Inflammatory macrophage treated with lipopolysaccharide for 1 hour (primary cell): ENCODE measurements at places on chromosomes 12 and 14.

DNA sequence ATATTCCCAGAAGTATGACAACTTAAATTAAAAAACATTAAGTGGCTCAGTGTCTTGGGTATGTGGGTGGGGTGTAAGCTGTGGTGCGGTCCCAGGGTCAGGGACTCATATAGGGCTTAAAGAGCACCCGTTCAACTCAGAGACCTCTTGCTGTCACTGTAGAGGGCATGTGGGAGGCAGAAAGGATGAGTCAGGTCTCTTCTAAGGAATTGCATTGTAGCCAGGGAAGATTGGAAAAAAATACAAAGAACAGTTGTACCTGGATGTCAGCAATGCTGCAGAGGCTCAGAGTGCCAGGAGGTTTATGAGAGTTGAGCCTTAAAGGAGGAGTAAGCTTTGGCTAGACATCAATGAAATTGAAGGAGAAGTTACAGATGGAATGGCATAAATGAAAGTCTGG lies 104.1 kb downstream of the MYRFL start:
- DNase-seq = no peak

GRCh38 chr12:88816201-88816600 lies 235.9 kb upstream of the KITLG start:
- no peak for DNase-seq

DNA sequence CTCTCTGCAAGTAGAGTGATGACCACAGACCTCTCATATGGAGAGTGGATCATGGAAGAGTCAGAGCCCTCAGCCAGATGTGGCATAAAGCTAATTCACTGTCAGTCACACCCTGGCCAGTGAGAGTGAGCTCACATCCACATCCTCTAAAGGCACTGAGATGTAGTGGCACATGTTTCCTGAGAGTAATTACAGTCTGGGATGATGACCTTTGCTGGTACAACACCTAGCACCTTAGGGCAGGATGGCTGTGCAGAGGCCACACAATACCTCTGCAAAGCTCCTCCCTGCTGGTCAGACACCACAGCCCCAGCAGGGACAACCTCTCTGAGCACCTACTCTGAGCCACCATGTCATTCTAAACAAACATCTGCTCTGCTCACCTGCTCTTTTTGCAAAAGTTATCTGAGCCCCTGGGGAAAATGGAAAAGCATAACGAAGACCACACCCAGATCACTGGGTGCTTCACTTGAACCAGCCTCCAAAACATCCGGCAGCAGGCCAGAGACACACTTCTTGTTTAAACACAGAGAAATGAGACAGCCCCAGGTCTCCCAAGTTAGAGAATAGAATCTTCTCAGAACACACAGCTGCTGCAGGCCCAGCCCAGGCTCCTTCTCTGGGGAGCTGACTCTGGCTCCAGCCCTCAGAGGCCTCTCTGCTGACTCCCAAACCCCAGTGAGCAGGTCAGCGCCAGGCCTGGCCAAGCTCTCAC lies 30.3 kb downstream of the PITPNM2 start:
- DNase-seq = no peak

DNA sequence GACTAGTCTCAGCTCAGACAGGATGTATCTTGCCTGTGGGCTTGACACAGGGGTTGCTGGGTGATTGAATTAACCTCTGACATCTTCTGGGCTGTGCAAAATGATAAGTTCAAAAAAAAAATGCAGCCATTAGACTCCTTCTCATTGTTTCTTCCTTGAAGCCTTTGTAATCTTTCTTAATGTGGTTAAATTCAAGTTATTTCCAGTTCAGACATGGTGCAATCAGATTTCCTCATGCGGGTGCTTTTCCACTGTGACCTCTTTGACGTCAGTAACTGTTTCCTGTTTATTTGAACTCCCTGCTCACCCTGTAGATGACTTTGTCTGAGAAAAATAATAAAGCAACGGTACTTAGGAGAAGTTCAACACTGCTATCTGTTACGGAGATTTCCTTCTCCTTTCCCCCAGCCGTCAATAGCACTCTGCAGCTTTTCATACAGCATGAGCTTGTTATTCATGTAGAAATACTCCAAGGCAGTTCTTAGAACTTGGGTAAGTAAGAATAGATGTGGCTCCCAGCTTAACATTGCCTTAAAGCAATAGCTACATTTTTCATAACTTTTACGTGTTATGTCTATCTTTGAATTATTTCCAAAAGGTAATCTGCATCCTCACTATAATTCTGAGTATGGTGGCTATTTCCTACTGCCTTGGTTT lies 155.5 kb downstream of the PRKCH start:
- peak; percentile 98 for DNase-seq

- DNase-seq = no peak
Measured at GRCh38 chr12:109675411-109675810, 38.2 kb upstream of the FAM222A start.

DNA sequence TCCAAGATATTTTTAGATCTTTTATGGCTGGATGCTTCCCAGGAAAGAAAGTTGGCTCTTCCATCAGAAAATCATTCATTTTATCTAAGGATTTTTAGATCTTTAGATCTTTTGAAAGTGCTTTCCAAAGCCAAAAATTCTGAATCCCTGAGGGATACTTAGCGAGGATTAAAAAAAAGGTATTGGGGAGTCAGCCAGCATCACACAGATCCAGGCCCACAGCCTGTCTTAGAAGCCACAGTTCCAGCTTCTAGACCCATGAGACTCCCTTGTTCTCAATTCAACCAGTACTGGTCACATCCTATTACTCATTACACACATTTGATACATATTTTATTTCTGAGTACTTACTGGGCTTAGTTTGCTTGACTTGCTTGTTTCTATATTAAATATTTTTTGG lies 49.9 kb downstream of the TSPAN8 start:
- no peak for DNase-seq

DNA sequence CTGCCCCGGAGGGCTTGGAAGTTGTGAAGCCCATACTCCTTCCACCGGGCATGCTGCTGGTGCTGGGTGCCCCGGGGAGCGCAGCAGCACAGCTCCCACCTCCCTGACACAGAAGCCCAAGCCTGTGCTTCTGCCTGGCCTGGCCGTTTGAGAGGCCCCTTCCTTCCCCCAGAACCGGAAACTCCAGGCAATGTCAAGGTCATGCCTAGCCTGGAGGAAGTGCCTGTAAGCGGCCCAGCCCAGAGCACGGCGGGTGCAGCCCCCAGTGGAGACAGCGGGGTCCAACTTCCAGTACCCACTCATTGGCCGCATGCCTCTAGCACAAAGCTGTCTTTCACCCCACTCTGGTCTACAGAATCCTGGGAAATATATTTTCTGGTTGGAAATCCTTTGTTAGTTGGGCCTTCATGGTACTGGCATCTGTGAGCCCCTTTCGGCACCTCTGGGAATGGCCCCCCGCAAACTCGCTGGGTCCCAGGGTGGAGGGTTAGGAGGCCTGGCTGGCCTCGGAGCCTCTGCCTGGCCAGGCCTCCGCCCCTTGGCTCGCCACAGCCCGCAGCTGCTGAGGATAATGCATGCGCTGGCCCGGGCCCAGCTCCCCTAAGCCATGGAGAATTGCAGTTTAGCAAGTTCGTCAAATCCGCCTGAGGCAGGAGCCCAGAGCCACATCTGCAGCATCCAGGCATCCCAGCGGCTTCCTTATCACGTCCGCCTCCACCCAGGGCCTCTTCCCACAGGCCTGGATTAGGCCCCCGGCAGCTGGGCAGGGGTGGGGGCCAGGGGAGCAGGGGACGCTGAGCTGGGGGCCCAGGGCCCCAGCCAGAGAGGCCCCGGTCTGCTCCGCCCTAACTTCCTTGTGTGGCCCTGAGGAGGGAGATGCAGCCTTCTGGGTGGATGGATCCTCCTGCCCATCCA lies 48.9 kb upstream of the DLK1 start:
- peak; percentile 20 for DNase-seq

DNA sequence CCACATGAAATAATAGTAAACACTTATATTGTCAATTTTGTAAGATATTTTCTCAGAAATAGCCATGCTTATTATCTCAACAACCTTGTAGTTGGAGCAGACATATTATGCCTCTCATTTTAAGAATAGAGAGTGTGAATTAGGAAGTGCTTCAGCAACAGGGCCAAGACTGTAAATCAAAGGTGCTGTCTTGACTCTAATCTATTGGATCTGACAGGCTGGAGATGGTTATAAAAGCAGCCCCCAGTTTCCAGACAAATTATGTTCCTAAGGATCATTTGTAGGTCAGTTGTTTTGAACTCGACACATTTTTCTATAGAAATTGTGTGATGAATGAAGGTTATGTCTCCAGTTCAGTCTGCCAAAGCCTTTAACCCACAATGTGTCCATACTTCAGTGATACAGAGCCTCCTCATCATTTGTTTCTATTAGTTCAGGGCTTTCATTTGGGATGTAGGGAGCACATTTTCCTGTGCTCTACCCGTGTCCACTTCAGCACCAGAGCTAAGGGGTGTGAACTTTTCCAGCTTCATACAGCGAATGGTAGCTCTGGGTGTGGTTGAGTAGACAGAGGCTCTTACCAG lies 284.8 kb upstream of the FBXO33 start:
- no peak for DNase-seq

DNA sequence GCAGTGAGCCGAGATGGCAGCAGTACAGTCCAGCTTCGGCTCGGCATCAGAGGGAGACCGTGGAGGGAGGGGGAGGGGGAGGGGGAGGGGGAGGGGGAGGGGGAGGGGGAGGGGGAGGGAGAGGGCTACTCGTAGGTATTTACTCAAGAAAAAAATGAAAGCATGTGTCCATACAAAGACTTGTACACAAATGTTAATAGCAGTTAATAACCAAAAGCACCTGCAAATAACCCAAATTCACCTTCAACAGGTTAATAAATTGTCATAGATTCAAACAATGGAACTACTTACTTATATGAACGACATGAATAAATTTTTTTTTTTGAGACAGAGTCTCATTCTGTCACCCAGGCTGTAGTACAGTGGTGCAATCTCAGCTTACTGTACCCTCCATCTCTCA lies 152.4 kb downstream of the BRMS1L start:
- no peak for DNase-seq

DNA sequence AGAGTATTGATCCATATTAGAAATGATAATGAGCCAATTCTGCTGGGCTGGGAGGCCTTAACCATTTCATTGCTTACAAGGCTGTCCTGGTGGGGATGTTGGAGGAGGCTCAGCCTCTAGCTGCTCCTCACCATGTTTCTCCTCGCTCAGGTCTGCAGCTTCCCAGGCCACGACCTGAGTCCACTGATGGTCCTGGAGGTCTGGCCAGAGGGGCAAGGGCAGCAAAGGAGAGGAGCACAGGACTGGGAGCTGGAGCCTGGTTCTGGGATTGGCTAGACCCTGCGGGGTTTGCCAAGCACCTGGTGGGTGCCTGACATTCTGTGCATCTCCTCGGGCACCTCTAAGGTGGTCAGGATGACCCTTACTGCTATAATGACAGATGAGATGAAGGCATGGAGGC lies 92.6 kb downstream of the KIF26A start:
- no peak for DNase-seq

DNA sequence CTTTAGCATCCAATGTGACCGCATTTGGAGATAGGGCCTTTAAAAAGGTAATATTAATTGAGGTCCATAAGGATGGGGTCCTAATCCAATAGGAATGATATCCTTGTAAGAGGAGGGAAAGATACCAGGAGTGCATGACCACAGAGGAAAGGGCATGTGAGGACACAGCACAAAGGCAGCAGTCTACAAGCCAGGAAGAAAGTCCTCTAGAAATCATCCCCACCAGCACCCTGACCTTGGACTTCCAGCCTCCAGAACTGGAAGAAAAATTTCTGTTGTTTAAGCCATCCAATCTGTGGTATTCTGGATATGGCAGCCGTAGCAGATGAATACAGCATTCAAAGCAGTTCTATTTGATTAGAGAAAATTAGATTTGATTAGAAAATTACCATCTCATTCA lies 145.4 kb downstream of the STXBP6 start:
- no peak for DNase-seq

- DNase-seq = no peak
Measured at GRCh38 chr12:113056631-113057488, at the start of gene DTX1. TSS of gene DTX1 (plus strand) at chr12:113056730. CDS start at chr12:113058193, 1,463 bp downstream.

DNA sequence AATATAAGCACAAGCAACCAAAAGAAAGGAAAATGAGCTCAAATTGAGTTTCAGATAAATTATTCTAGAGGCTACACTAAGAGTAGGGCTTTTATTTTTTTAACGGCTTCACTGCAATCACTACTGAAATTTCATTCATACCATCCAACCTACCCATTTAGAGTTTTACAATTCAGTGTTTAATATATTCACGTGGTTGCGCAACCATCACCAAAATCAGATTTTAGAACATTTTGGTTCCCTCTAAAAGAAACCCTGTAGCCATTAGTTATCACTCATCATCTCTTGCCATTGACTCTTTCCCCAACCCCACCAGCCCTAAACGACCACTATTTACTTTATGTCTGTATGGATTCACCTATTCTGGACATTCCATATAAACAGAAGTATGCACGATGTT lies 401.5 kb downstream of the MDGA2 start:
- no peak for DNase-seq

DNA sequence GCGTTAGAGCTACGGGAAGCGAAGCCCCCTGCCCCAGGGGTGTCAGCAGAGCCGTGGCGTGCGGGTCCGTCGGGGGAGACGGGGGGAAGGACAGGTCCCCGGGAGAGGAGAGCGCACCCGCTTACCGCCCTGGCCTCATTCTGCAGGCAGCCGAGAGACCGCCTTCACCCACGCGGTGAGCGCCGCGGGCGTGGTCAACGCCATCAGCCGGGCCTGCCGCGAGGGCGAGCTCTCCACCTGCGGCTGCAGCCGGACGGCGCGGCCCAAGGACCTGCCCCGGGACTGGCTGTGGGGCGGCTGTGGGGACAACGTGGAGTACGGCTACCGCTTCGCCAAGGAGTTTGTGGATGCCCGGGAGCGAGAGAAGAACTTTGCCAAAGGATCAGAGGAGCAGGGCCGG lies 10.5 kb downstream of the WNT5B start:
- DNase-seq = no peak

GRCh38 chr14:35766036-35766699 lies 42.9 kb downstream of the RALGAPA1 start:
- no peak for DNase-seq

GRCh38 chr12:25518512-25518911 lies 34.6 kb downstream of the LMNTD1 start:
- no peak for DNase-seq

DNA sequence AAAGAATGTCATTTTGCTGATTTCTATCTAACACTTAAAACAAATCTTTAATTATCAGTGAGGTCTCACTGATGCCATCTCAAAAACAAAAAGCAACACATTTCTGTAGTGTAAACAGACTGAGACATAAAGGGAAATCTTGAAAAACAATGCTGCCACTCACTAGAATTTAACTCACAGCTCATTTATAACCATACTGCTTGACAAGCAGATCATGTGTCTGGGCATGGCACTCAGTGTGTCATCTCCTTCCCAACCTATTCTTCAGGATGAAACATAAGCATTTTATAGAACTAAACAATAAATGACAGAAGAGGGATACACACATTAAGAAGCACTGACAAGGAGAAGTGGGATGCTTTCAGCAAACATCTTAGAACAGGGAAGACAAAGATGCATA lies 22.4 kb downstream of the ATF7 start:
- DNase-seq = no peak

DNA sequence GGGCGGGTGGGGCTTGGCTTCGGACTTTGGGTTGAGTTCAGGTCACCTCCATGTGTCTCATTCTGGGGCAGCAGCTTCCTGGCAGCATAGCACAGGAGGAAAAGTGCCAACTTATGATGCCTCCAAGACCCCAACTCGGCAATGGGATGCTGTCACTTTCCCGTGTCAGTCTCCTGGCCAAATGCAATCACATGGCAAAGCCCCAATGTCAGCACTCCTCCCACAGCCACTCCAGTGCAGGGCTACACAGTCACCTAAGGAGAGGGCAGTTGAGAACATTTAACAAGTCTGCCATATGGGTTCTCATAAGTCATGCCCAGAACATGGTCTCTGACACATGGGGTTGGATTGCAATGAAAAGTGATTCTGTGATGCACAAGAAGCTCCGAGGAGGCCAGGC lies 26.7 kb downstream of the ELK3 start:
- DNase-seq = no peak

- peak; percentile 41 for DNase-seq
Measured at GRCh38 chr14:71400871-71401321, 493.6 kb downstream of the PCNX1 start.
